Activated CD8-positive, alpha-beta T cell treated with anti-CD3 and anti-CD28 coated beads for 36 hours (primary cell): ENCODE measurements at places on chromosomes 4 and X. TPM values are rescaled to one million over a fixed set of nuclear protein-coding genes. Genes with fewer than 3 reads are reported as not detected.

The CYSLTR1 gene
- 0.29 TPM for total RNA-seq

The GJB1 gene
- total RNA-seq = not detected

The VCX3B gene
- total RNA-seq = not detected

The AFM gene
- not detected for total RNA-seq

The CABS1 gene
- total RNA-seq = not detected

The ARHGEF6 gene
- total RNA-seq = 45.8 TPM

The GAGE13 gene
- total RNA-seq = not detected

The CXCL8 gene
- not detected for total RNA-seq

The RAB40AL gene
- total RNA-seq = not detected

The NPY1R gene
- not detected for total RNA-seq

The SSX2B gene
- total RNA-seq = not detected

The OCIAD2 gene
- total RNA-seq = 82.7 TPM
